ENCODE measurements at places on chromosomes 5 and 9.

GRCh38 chr5:116424951-116425350 is 149.7 kb downstream of the SEMA6A start:
- no peak for DNase-seq
- H3K27ac ChIP-seq, result no peak overlapping the region
- H3K36me3 ChIP-seq, result no peaks in the 10 kb centered on the region
- no peak overlapping the region for H3K4me3 ChIP-seq

DNA sequence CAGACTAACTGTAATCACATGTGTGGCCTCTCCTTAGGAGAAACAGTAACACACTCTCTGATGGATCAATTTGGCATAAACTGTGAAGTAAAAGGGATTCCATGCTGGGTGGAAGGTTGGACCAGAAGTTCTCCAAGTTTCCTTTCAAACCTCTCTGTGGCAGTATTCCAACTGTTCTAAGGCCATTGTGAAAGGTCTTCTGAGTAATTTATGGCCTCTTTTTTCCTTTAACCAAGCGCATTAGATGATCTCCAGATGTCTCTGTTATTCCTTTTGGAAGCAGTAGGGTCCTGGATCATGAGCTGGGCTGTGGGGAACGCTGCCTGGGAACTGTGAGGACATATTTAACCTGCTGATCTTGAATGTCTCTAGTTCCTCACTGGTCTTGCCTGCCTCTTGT is 80.6 kb upstream of the IL6ST start:
- H3K4me1 ChIP-seq, result no peaks in the 10 kb centered on the region
- no peak overlapping the region for H3K4me3 ChIP-seq
- peak overlapping the region; percentile 77 for H3K27ac ChIP-seq

DNA sequence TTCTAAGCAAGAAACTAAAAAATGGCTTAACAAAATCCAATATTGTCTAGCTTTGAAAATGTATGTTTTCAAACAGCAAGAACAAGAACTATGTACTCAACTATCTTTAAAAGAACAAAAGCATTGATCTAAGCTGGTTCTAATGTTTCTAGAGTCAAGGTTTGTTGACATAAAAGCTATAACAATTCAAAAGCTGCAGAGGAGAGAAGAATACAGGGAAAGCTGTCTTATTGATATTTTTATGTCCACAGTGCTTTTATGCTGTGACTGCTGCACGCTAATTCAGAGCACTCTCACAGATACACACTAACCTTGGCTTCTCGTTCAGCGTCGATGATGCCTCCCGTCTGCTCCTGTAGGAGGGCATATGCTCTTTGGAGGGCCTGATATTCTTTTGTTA is 129.5 kb upstream of the DPYSL3 start:
- no peak for DNase-seq
- no peak overlapping the region for H3K27ac ChIP-seq
- H3K36me3 ChIP-seq, result no peaks in the 10 kb centered on the region
- no peaks in the 10 kb centered on the region for H3K27me3 ChIP-seq
- no peak overlapping the region for H3K4me3 ChIP-seq

GRCh38 chr5:133930061-133930812 is 38.2 kb downstream of the C5orf15 start:
- no peak for DNase-seq
- H3K27me3 ChIP-seq, result no peaks in the 10 kb centered on the region
- no peak overlapping the region for H3K4me3 ChIP-seq
- H3K27ac ChIP-seq, result no peak overlapping the region

GRCh38 chr5:17316970-17317459 is 99.6 kb downstream of the BASP1 start:
- H3K4me3 ChIP-seq, result no peak overlapping the region
- H3K27ac ChIP-seq, result no peak overlapping the region
- no peaks in the 10 kb centered on the region for H3K36me3 ChIP-seq
- no peaks in the 10 kb centered on the region for H3K4me1 ChIP-seq

- H3K36me3 ChIP-seq, result no peaks in the 10 kb centered on the region
- H3K27ac ChIP-seq, result no peak overlapping the region
- H3K4me3 ChIP-seq, result no peak overlapping the region
- no peaks in the 10 kb centered on the region for H3K4me1 ChIP-seq
- DNase-seq, result no peak
These were observed 3.1 kb downstream of the FBLL1 start for GRCh38 chr5:168531987-168532864.

DNA sequence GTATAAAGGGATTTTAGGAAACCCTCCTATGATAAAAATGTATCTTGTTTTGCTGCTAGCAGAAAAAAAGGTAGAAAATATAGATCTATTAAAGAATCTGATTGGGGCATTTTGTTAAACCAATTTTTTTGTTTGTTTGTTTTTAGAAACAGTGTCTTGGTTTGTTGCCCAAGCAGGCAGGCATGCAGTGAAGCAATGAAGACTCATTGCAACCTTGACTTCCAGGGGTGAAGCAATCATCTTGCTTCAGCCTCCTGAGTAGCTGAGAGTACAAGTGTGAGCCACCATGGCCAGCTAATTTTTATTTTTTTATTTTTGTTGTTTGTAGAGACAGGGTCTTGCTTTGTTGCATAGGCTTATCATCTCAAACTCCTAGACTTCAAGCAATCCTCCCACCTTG is 755.8 kb upstream of the EDIL3 start:
- DNase-seq, result no peak
- no peak overlapping the region for H3K27ac ChIP-seq
- no peaks in the 10 kb centered on the region for H3K36me3 ChIP-seq
- H3K4me1 ChIP-seq, result no peaks in the 10 kb centered on the region

- H3K4me1 ChIP-seq, result no peaks in the 10 kb centered on the region
- H3K36me3 ChIP-seq, result no peaks in the 10 kb centered on the region
- no peak for DNase-seq
These were observed 139.5 kb downstream of the BARX1 start for GRCh38 chr9:93815677-93816076.

DNA sequence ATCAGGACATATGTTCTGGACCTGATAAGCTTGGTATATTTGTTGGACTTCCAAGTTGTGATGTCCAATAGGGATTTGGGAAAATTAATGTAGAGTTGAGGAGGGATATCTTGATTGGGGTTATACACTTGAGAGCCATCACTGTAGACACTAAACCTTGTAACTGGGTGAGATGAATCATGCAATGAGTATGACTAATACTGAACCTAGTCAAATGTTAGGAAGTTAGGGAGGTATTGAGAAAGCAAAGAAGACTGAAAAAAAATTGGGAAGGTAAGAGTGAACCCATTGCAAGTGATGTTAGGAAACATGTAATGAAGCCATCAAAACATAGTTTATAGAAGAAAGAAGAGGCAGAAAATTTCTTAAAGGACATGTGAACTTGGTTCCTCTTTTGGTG is 668.4 kb upstream of the CDH9 start:
- no peaks in the 10 kb centered on the region for H3K27me3 ChIP-seq
- H3K36me3 ChIP-seq, result no peaks in the 10 kb centered on the region
- no peak overlapping the region for H3K27ac ChIP-seq
- H3K4me1 ChIP-seq, result no peaks in the 10 kb centered on the region
- no peak for DNase-seq

DNA sequence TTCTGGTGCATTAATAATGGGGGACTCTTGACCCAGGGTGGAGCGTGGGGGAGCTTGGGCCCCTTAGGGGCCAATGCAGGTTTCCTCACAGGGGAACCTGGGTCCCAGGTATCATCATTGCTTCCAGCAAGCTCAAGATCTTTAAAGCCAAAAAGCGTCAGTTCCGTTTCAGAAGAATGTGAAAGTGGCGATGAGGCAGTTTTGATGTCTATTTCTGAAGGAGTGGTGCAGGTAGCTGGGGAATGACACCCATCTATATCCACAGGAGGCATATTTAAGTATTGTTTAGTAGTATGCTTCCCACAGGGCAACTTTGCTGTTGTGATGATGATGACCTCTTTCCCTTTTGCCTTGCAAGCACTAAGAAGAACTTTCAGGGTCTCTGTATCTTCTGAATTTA is 10.8 kb downstream of the ANKRD34B start:
- no peaks in the 10 kb centered on the region for H3K4me1 ChIP-seq
- no peak overlapping the region for H3K27ac ChIP-seq
- DNase-seq, result no peak
- H3K36me3 ChIP-seq, result no peaks in the 10 kb centered on the region
- H3K27me3 ChIP-seq, result no peaks in the 10 kb centered on the region

- no peaks in the 10 kb centered on the region for H3K4me1 ChIP-seq
- H3K4me3 ChIP-seq, result no peak overlapping the region
- H3K27me3 ChIP-seq, result no peaks in the 10 kb centered on the region
- no peaks in the 10 kb centered on the region for H3K36me3 ChIP-seq
These were observed 96.4 kb downstream of the CAMSAP1 start for GRCh38 chr9:135810806-135811575.

DNA sequence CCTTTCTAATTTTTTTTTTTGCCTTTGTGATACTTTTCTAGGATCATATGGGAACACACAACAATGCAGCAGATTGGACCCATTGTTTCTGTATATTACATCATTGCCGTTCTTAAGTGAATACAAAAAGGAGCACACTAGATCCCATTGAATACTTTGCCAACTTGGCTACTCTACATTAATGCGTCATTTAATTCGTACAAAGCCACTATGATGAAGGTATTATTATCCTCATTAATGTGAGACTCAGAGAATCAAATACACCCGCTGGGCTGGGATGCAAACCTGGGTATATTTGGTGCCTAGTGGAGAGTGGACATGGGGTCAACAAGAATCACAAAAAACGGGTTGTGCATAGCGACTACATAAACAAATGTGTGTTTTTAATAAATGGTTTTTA is 31.9 kb downstream of the OR2K2 start:
- no peak overlapping the region for H3K4me3 ChIP-seq
- H3K36me3 ChIP-seq, result no peaks in the 10 kb centered on the region
- H3K27ac ChIP-seq, result no peak overlapping the region
- no peaks in the 10 kb centered on the region for H3K4me1 ChIP-seq
- DNase-seq, result no peak
- H3K27me3 ChIP-seq, result no peaks in the 10 kb centered on the region

GRCh38 chr5:112306956-112307355 is 112.1 kb downstream of the EPB41L4A start:
- no peak overlapping the region for H3K4me3 ChIP-seq
- no peak overlapping the region for H3K27ac ChIP-seq

DNA sequence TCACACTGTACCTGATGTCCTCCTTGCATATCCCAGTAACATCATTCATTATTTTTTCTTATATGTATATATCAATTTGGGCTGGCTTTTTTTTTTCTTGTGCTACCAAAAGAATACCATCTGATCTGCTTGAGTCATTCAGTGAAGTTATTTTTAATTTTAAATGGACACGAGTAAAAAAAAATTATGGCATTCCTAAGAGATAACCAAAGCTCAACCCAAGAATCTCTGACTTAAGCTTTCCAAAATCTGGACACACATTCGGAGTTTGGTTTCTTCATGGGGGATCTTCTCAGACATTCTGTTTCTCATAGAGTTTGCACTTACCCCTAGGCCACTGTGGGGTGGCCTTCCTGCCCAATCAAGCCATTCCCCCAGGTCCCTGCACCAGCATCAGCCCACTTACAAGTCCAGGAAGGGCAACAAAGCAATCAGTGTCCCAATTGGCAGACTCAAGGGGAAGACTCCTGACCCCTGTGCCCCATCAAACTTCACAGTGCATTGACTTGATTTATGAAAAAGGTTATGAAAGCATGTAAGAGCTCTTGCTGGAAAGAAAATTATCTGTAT is 49.2 kb upstream of the SPDL1 start:
- no peaks in the 10 kb centered on the region for H3K27me3 ChIP-seq
- DNase-seq, result no peak
- no peaks in the 10 kb centered on the region for H3K4me1 ChIP-seq
- H3K27ac ChIP-seq, result no peak overlapping the region
- H3K36me3 ChIP-seq, result no peaks in the 10 kb centered on the region
- H3K4me3 ChIP-seq, result no peak overlapping the region

DNA sequence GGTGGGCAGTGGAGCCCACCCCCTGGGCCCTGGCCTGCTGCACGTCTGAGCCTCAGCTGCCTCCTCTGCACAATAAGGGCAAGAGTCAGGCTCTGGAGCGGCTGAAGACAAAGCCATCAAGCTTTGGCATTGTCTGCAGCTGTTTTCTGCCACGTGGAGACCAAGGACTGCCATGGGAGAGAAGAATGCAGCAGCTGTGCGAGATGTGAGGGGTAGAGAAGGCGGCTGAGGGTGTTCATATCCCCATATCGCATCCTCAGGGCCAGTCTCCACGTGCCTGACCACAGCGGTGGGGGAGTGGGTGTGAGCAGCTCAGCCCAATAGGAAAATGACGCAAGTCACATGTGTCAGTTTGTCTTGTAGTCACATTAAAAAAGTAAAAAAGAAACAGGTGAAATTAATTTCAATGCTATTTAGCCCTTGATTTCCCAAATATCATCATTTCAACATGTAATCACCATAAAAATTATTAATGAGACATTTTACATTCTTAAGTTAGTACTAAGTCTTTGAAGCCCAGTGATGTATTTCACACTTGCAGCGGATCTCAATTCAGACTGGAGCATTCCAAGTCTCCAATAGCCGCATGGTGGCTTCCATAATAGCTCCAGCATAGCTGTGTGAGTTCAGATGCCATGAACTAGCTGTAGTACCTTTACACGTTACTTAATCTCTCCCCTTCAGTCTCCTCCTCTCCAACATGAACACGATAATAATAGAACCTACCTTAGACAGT is 6.6 kb downstream of the C1QTNF2 start:
- no peak overlapping the region for H3K4me3 ChIP-seq
- peaks cover 5% of the 10 kb centered on the region for H3K4me1 ChIP-seq
- peak overlapping the region; percentile 48 for H3K27ac ChIP-seq

GRCh38 chr5:1748845-1749244 is 50.8 kb downstream of the MRPL36 start:
- no peak overlapping the region for H3K4me3 ChIP-seq
- H3K4me1 ChIP-seq, result no peaks in the 10 kb centered on the region
- DNase-seq, result peak; percentile 35

DNA sequence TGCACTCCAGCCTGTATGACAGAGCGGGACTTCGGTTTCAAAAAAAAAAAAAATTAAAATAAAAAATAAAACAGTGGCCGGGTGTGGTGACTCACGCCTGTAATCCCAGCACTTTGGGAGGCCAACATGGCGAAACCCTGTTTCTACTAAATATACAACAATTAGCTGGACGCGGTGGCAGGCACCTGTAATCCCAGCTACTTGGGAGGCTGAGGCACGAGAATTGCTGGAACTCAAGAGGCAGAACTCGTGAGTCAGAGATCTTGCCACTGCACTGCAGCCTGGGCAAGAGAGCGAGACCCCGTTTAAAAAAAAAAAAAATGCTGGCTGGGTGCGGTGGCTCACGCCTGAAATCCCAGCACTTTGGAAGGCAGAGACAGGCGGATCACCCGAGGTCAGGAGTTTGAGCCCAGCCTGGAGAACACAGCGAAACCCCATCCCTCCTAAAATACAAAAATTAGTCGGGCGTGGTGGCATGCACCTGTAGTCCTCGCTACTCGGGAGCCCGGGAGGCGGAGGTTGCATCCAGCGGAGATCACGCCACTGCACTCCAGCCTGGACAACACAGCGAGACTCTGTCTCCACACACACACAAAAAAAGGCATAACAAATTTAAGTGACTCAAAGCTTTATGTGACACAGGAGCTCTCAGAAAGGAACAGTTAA is 1.5 kb upstream of the NPM1 start:
- no peak overlapping the region for H3K4me3 ChIP-seq
- no peaks in the 10 kb centered on the region for H3K36me3 ChIP-seq
- DNase-seq, result no peak
- no peaks in the 10 kb centered on the region for H3K27me3 ChIP-seq
- H3K27ac ChIP-seq, result no peak overlapping the region

GRCh38 chr9:14661421-14662059 is 31.7 kb downstream of the ZDHHC21 start:
- H3K4me3 ChIP-seq, result no peak overlapping the region
- no peak overlapping the region for H3K27ac ChIP-seq
- H3K27me3 ChIP-seq, result no peaks in the 10 kb centered on the region
- no peak for DNase-seq
- peaks cover 5% of the 10 kb centered on the region for H3K36me3 ChIP-seq

All from breast epithelium (tissue), 4 donors.